IPS-NIHi11 (cell line): ENCODE measurements at places on chromosomes 3 and 15.

GRCh38 chr3:194255252-194256039, 95.7 kb downstream of the CPN2 start:
- no peak for DNase-seq

GRCh38 chr15:61888074-61888780, 172.0 kb downstream of the VPS13C start:
- no peak for DNase-seq

DNA sequence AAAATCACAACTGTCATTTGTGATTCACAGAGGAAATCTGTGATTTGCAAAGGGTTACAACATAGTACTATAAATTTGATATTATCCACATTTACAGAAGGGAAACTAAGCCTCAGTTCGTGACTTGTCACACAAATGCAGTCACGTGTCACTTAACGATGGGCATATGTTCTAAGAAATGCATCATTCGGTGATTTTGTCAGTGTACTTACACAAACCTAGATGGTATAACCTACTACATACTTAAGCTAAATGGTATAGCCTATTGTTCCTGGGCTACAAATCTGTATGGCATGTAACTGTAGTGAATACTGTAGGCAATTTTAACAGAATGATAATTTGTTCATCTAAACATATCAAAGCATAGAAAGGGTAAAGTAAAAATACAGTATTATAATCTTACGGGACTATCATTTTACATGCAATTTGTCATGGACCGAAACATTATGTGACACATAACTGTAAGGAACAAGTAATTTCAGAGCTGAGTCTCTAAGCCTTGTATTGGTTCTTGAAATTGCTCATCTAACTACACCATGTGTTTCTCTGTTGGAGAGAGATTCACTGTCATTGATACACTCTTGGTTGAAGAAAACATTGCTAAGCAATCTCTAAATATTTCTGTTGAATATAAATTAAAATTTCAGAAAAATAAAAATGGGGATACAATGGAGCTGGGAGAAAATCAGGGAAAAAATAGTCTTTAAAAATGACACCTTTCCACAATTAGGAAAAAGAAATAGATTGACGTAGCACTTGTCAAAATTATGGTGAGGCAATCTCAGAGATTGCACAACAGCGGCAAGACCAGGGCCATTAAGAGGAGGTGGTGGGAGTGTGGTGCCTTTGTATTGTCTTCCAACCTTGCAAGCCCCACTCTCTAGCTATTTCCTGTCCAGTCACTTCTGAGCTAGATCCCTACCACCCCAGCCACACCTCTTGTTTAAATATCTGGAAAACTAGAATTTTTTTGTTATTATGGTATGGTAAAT, 645.8 kb upstream of the TBL1XR1 start:
- DNase-seq = no peak

DNA sequence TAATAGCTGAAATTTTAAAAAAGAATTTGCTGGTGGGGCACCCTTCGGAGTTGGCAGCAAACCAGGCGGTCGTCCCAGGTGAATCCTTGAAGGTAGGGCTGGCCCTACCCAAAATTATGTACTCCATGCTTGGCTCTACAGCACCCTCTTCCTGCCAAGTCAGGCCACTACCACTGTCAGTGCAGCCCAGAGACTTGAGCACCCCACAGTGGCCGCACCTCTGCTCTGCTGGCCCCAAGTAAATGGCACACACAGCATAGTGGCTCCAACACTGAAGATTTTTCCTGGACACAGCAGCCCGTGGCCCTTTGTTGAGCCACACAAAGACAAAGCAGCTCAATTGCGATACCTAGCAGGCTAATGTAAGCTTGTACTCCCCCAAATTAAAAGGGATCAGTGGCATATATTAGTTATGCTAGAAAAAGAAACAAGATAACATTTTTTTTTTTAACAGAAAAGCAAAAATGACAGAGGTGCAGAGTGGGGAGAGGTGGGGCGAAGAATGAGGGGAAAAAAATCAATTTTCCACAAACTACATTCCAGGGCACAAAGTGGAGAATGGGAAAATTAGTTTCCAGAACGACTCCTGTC, 250.5 kb downstream of the UACA start:
- DNase-seq = peak; percentile 87

DNA sequence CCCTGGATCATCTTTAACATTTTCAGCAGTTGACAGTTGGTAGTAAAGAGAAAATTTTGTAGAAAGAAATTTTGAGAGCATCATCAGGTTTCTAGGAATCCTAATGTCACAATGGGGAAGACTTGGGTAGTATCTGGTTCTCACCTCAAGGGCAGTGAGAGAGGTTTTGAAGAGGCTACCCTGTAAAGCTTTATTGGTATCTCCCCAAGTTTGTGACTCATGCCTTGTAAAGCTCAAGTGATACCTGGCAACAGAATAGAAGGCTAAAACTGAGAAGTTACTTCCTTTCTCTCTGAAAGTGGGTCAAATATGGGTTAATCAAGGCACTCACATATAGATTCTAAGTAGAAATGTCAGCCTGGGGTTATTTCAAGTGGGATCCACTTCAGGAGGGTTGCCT, 196.4 kb downstream of the SUCNR1 start:
- no peak for DNase-seq

GRCh38 chr3:160564949-160565441, 376 bp downstream of the KPNA4 start:
- peak; percentile 69 for DNase-seq

GRCh38 chr3:87358066-87358465, 81.7 kb upstream of the POU1F1 start:
- DNase-seq = no peak
